OCI-LY7 (cell line): ENCODE measurements at places on chromosomes 1 and 21. TPM values are rescaled to one million over a fixed set of nuclear protein-coding genes. Genes with fewer than 3 reads are reported as not detected.

LCE3D gene
- total RNA-seq = not detected in 2 replicates

ALPL gene
- not detected in 2 replicates for total RNA-seq

LHX4 gene
- total RNA-seq = 0.06 TPM in 1 of 2 replicates, not detected in the other

COA6 gene
- 30.7 and 35.2 TPM in 2 replicates for total RNA-seq

UTS2 gene
- not detected in 2 replicates for total RNA-seq

F3 gene
- 0.20 TPM in 1 of 2 replicates, not detected in the other for total RNA-seq

OLFML2B gene
- total RNA-seq = not detected in 2 replicates
